ENCODE measurements at places on chromosomes 16 and 17. TPM values are rescaled to one million over a fixed set of nuclear protein-coding genes. Genes with fewer than 3 reads are reported as not detected.
A peak's percentile ranks its signal among the peaks of the same experiment; 100 is the strongest.

- DNase-seq, result no peak
Measured at GRCh38 chr17:13076905-13077304, 59.1 kb upstream of the ELAC2 start.

GRCh38 chr17:71327376-71328059 lies 793.3 kb upstream of the SOX9 start:
- no peak for DNase-seq

The FOXL1 gene
- not detected for total RNA-seq

The EFCAB13 gene
- total RNA-seq, result 5.2 TPM

GRCh38 chr17:29458066-29458465 lies 67.9 kb downstream of the TAOK1 start:
- no peak for DNase-seq

DNA sequence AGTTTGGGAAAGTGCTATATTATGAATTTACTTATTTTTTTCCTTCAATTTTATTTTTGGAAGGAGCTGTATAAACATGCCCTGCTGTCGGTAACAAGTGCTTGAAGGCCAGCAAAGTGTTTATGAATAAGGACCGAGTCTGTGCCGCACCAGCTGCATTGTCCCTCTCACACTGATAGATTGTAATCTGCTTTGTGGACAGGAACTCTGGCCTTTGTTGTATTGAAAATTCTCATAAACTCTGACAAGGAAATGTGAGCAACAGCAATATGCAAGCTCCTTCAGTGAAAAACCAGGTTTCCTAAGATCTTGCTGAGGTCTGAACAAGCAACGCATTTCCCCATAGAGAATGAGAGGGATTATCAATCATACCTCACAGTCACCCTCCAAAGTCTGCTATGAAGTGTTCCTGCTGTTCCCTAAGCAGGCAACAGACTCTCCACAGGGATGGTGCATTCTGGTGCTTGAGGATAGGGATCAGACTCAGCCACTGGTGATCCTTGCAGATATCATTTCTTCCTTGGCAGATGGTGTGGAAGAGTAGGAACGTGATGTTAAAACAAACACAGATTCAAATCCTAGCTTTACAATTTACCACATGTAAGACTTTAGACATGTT lies 109.6 kb downstream of the KCNJ2 start:
- no peak for DNase-seq

The GNGT2 gene
- total RNA-seq, result not detected

GRCh38 chr17:6523809-6524355 lies 32.5 kb downstream of the PITPNM3 start:
- no peak for DNase-seq

- DNase-seq, result no peak
Measured at GRCh38 chr17:73071066-73071999, 21.2 kb downstream of the SLC39A11 start.

DNA sequence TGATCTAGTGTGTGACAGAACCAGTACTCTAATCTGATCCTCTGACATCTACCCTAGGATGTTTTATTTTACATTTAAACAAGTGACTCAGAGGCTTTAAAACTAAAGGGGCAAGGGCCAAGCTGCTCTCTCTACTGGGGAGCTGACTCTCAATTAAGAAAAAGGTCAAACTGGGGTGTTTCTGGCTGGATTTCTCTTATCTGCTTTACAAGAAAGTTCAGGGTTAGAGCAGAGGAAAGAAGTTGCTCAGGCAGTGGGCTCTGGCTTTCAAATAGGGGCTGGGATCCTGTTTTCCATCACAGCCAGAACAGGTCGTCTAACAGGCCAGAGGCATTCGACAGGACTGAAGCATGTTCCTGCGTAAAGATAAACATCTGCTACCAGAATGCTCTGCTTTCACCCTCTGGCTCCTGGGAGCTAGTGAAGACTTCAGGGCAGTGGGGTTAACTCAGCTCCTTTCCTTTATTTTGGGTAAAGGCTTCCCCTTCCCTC lies 8.5 kb downstream of the MMP28 start:
- no peak for DNase-seq

- no peak for DNase-seq
Measured at GRCh38 chr17:67434061-67434525, 57.0 kb downstream of the PITPNC1 start.

The SLC6A4 gene
- 0.64 TPM for total RNA-seq

- DNase-seq, result no peak
Measured at GRCh38 chr16:50152351-50152806, 727 bp upstream of the TENT4B start.

The ITGB3 gene
- total RNA-seq, result not detected

The UTS2R gene
- total RNA-seq, result 0.22 TPM

DNA sequence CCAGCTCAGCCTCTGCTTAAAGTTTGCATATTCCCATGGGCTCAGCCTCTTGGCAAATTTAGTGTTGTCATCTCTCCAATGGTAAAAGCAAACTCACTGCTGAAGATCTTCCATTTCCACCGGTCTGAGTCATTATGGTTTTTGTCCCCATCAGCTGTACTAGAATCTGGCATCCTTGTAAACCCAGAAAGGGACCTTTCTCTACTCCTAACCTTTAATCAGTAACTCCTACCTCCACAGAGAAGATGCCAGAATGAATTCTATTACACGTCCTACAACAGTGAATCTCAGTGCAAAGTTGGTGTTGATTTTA lies 45.8 kb downstream of the ZNF652 start:
- no peak for DNase-seq

GRCh38 chr16:67341250-67341649 lies 14.6 kb downstream of the LRRC36 start:
- DNase-seq, result no peak

The ATAD5 gene
- 14.0 TPM for total RNA-seq

The ATXN2L gene
- total RNA-seq, result 248 TPM

The MYH11 gene
- total RNA-seq, result 0.31 TPM

DNA sequence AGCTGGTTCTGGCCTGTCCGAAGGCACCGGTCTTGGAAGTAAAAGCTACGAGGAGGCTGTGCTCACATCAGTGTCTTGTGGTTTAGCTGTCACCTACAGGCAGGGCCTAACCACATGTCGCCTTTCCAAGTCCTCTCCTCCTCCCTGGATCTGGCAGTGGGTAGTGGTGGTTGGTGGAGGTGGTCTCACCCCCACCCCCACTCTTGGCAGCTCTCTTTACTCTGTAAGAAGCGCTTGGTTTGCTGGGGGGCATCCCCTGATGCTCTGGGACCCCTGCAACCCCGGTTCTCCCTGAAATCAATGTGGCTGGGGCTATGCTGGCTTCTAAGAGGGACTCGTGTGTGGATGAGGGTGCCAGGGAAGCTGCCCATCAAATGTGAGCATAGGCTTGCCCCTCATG lies 68.3 kb downstream of the WIPI1 start:
- no peak for DNase-seq

The TMEM235 gene
- total RNA-seq, result not detected

The DYNLL2 gene
- total RNA-seq, result 50.9 TPM

The CTRB1 gene
- total RNA-seq, result not detected

DNA sequence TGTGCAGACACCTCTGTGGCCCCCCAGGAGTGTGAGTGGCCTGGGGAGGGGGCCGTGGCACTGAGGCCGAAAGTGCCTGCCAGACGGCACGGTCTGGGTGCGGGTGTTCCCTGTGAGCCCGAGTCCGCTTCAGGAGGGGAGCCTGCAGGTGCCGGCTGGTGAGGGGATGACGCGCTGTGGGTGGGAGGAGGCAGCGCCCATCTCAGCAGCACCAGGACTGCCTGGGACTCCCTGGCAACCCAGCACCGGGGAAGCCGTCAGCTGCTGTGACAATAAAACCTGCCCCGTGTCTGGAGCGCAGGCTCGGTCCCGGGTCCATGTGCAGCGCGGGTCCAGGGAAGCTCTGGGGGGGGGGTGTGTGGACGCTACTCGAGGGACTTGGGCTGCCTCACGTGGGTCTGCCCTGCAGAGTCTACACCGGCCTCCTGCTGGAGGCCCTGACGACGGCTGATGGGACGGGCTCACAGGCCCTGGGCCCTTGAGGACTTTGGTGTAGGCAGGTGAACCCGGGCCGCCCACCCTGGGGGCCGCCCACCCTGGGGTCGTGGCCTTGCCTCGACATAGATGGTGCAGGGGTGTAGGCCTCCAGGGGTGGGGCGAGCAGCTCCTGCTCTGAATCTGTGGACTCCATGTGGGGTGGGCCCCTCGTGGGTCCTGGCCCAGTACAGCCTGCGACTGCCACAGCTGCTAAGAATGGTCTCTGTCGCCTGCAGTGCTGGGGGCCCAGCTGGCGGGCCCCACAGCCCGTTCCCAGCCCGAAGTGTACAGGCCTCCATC lies 5.9 kb upstream of the RAB40C start:
- no peak for DNase-seq

GRCh38 chr16:75244844-75245758 lies 6.3 kb downstream of the BCAR1 start:
- no peak for DNase-seq

- peak; percentile 13 for DNase-seq
Measured at GRCh38 chr17:39979893-39980350, 685 bp upstream of the PSMD3 start.

- DNase-seq, result no peak
Measured at GRCh38 chr16:64278196-64278595, 843.7 kb downstream of the CDH11 start.

The ABCA6 gene
- total RNA-seq, result 0.31 TPM

DNA sequence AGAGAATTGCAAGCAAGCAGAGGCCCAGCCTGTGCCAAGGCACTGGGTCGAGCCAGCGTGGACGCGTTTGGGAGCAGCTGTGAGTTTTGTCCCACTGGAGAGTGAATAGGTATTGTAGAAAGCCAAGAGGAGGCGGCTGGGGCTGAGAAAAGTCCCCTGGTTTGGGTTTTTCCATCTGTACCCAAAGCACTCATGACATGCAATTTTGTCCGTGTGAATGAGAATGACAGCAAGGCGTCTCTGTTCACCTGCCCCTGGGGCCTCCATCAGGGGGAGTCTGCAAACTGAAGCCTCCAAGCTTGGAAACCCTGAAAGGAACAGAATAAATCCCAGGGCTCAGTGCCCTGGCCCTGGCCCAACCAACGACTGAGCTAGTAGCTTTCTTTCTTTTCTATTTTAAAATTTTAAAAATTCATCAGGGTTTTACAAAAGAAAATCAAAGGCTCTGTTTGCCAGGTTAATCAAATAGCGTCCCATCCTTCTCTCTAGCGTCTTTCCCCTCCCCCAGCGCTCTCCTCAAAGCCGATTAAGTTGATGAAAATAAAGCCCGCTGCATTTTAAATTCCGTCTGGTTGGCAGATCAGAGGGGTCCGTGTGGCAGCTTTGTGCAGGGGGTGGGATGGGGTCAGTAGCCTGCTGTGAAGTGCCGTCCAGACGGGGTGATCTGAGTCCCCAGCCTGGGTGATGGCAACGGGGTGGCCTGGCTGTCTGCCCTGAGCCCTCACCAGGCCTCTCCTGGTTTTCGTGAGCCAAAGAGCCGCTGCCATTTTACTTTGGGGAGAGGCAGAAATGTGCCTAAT lies 171.0 kb downstream of the KATNIP start:
- DNase-seq, result no peak

DNA sequence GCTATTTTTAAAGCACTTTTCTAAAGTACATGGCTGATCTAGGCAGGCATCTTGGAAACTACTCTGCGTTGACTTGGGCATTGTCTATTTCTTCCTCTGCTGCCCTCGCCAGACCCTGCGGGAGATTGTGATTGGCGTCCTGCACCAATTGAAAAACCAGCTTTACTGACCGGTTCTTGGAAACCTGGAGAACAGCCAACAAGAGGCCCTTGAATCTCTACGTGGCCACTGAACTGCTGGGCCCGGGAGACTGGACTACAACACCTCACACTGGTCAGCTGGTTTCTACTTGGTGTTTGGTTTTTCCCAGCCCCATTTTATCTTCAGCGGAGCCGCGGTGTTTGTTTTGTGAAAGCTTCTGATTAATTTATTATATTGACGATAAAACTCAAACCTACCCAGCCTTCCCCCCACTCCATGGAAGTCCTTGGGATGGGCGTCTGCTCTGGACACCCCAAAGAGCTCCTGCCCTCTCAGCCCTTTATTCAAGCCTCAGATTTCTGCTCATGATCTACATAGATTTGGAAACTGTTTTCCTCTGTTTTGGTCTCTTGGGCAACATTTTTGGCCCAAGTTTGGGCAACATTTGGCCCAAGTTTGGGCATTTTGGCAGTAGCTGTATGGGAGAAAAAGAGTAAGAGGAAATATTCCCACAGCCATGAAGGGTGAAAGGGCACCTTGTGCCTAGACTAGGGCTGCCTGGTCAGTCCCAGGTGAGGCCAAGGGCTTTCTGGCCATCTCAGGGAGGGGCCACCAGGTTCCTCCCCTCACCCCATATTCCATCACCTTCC lies 4.7 kb downstream of the MLX start:
- DNase-seq, result no peak

- DNase-seq, result peak; percentile 11
Measured at GRCh38 chr17:30922235-30923030, 688 bp downstream of the ADAP2 start.

The P3H4 gene
- 31.7 TPM for total RNA-seq

- DNase-seq, result no peak
Measured at GRCh38 chr17:49775546-49776260, 11.8 kb upstream of the FAM117A start.

DNA sequence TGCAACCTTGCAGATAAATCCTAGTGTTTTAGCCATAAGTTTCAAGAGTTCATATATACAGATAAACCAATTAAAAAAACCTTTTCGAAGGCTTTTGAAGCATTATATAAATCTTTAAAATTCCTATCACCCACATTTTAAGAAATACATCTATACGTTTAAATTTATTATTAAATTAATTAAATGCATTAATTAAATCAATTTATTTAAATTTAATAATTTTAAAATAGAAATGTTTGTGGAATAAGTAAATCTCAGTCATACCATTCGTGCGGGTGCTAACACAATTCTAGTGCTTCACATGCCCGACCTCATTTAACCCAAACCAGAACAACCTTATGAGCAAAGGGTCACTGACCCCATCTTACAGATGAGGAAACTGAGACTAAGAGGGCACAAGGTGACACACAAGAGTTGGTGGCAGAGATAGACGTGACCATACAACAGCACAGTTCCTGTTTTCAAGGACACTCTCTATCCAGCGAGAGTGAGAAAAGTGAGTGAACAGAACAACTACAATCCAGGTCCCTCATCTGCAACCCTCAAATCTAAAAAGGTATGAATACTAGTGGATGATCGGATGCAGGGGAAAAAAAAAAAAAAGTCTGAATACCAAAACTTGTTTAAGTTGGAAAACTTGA lies 1.4 kb downstream of the NSMCE1 start:
- DNase-seq, result no peak

DNA sequence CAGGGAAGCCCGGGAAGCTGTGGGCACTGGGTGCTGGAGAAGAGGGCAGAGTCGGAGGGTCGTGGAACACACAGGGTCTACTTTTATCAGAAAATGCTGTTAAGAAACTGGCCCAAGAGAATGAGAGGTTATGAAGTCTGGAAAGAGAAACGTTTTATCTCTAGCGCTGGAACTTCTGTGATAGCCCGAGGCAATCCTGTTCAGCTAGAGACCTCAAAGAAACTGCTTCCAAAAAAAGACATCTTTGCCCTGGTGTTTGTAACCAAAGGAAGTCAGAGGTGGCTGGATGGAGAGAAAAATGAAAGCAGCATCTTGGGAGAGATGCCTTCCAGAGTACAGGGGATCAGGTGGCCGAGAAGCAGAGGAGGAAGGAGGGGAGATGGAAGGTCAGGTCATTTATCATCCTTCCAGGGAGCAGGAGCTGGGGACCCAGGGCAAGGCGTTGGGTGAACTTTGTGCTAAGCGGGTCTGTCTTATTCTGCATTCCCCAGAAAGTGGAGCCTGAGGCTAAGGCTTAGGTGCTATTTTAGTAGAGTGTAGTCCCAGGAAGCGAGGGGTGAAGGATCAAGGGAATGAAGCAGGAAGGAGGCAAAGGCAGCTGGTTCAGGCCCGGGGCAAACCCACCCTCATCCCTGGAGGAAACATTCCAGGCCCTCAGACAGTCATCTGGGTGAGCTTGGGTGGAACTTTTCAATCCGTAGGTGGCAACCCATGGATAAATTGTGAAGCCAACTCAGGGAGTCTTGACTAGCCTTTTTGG lies 66.5 kb downstream of the MGAT5B start:
- DNase-seq, result no peak

- no peak for DNase-seq
Measured at GRCh38 chr16:4194661-4195060, 47.2 kb downstream of the SRL start.
